NCI-H1092 treated with DMSO at 0.1 percent for 48 hours (cell line): ENCODE measurements at places on chromosomes 16 and 17.

DNA sequence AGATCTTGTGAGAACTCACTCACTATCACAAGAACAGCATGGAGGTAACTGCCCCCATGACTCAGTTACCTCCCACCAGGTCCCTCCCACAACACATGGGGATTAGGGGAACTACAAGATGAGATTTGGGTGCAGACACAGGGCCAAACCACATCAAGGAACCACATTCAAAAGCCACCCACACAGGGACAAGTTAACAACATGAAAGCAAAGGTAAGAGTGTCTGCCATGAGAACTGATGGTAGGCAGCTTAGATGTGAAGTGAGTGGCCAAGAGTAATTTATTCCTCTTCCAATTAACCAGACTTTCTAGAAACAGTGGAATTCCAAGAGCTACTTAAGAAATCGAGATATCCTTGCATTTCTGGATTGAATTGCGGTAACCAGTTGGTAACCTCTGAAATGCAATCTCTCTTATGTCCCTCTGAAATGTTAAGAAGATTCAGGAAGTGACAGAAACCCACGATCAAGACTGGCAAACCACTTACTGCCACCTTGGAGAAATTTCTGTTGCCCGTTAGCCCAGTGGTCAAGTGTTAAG lies 167.4 kb upstream of the CACNG5 start:
- DNase-seq: no peak

GRCh38 chr16:53534206-53534605 lies 31.2 kb upstream of the AKTIP start:
- DNase-seq: no peak

DNA sequence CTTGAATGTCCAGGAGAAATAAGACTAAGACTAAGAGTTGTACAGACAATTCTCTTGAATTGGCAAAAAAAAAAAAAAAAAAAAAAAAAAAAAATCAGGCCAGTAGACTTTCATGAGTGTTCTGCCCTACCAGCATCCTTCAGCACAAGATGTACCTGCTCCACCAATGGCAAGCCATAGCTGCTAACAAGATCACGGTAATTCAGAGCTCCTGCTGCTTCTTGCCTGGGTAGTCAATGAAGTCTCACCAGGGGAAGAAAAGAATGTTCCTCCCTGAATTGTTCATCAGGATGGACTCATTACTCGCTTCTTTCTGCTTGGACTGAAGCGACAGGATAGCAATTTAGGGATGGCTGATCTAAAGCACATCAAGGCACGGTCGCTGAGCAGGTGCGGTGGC lies 31.1 kb upstream of the APOH start:
- DNase-seq: no peak

DNA sequence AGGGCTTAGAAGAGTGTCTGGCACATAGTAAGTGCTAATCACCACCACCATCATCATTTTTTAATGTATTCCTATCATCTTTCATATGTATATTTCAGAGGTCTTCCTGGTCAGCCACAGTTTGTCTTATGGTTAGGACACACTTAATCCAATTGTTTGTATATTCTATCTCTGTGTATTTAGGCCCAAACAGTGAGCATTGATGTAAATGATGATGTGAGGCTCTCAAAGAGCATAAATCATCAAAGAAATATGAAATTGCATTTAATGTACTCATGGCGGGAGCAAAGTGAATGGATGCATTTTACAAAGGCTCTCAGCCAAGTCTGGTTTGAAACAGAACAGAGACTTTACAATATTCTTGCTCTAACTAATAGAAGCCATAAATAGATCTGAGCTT lies 24.1 kb upstream of the MPHOSPH6 start:
- no peak for DNase-seq

DNA sequence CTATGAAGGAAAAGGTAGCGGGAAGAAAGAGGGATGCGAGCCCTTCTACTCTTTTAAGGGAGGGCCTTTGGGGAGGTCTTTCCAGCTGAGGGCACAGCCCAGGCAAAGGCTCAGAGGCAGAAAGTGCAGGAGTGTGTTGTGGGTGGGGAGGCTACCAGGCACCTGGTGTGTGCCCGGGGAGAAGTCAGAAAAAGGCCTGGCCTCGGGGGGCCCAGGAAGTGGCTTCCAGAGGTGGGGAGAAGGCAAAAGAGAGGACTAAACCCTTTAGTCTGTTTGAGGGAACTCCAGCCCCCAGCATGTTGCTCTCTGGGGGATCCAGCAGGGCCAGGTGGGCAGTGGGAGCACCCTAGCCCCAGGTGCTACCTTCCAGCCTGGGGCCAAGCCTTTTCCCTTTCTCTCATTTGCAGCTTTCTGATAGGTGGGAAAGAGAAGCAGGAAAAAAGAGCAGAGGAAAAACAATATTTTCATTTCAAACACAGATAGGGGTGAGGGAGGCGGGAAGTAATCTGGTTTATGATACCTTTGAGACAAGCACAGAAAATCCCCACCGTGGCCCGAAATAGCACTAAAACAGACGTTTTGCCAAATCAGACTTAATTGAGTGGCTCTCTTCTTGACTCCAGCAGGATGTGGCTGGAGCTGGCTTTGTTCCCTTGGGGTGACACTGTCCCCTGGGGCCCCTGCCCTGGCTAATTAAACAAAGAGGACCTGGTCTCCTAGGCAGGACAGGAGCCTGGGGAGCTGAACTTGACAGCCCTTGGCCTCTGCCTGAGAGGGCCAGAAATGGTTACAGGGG lies 10.4 kb downstream of the RAI1 start:
- DNase-seq: peak; percentile 29

DNA sequence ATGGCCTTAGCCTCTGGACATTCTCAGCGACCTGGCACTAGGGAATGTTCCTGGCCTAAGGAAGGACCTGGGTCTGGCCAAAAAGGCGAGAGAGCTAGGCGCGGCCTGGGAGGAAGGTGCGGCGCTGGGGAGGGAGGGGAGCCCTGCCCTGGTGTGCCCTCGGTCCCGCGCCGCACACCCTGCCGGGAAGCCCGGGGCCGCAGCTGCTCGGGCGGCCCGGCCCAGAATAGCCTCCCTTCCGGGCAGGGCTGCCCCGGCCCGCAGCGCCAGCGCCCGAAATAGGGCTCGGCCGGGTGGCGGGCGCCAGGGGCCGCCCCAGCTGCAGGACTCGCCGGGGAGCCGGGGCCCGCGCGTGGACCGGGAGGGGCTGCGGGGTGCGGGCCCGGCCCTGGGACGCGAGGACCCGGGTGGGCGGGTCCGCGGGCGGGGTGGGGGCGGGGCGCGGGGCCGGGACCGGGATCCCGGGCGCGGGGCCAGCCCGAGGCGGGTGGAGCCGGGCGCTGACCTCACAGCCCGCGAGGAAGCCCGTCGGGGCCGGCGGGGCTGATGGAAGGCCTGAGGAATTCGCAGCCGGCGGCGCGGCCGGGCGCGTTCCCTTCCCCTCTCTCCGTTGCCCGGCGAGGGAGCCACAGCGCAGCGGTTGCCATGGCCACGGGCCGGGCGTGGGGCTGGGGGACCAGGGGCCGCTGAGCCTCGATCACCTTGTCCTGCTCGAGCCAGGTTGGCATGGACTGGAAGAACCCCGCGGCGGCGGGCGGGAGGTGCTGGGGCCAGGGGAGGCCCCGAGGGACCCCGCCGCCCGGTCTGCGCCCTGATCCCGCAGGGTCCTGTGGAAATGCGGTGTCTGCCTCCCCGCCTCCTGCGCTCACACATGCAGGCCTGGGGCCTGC lies 18.1 kb downstream of the SOCS3 start:
- no peak for DNase-seq

- DNase-seq: no peak
These were observed 75.9 kb upstream of the WSB1 start for GRCh38 chr17:27218041-27218440.

DNA sequence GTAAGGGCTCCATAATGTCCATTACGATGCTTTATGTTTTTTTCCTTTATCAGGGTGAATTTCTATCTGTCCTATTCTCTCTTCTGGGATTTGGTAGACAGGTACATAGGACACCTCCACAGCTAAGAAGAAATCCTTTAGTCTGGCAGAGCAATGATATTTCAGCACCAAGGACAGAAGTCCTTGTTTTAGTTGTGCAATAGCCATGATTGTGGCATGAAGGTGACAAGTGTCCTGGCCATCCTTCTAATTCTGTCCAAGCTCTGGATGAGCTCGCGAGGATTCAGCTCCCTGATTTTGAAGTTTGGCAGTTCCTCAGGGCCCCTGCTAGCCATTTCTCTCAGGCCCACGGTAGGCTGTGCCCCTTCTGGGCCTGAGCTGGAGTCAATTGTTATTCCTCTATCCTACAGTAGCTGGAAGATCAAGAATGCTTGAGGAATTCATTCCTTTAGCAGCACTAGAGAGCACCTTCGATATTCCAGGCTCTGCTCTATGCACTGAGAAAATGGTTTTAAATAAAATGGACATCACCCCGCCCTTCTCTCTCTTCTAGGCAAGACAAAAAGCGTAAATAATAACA lies 320.8 kb downstream of the XYLT1 start:
- DNase-seq: no peak
